ENCODE measurements at places on chromosomes 3 and 15.

GRCh38 chr3:28672406-28672805 is 323.8 kb upstream of the AZI2 start:
- H3K27me3 ChIP-seq = no peaks in the 10 kb centered on the region
- H3K36me3 ChIP-seq = no peaks in the 10 kb centered on the region
- no peaks in the 10 kb centered on the region for H3K4me1 ChIP-seq
- DNase-seq = no peak
- no peak overlapping the region for H3K4me3 ChIP-seq

- peaks cover 6% of the 10 kb centered on the region for H3K36me3 ChIP-seq
- H3K27ac ChIP-seq = no peak overlapping the region
- no peak overlapping the region for H3K4me3 ChIP-seq
- DNase-seq = no peak
- H3K27me3 ChIP-seq = no peaks in the 10 kb centered on the region
- no peaks in the 10 kb centered on the region for H3K4me1 ChIP-seq
Observed at GRCh38 chr3:133608388-133608787, 34.9 kb downstream of the CDV3 start.

DNA sequence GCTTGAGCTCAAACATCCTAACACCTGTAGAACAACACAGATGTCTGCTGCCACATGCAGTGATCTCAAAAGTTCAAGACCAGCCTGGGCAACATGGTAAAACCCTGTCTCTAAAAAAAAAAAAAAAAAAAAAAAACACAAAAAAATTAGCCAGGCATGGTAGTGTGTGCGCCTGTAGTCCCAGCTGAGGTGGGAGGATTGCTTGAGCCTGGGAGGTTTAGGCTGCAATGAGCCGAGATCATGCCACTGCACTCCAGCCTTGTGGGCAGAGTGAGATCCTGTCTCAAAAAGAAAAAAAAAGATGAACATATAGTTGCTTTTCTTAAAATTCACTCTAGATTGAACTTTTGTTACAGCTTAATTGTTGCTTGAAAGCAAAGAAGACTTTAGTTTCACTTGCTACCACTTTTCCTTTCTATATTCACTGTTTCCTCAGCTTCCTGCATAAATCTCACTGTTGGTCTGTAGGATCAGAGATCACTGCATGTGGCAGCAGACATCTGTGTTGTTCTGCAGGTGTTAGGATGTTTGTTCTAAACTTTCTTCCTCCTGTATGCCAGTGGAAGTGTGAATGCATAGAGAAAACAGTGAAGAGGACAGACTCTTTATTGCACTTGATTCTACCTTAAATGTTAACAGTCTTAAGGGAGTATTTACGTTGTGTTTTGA is 12.6 kb downstream of the RAB11A start:
- H3K27me3 ChIP-seq = no peaks in the 10 kb centered on the region
- H3K4me1 ChIP-seq = no peaks in the 10 kb centered on the region
- DNase-seq = no peak
- H3K27ac ChIP-seq = no peak overlapping the region
- H3K4me3 ChIP-seq = no peak overlapping the region

DNA sequence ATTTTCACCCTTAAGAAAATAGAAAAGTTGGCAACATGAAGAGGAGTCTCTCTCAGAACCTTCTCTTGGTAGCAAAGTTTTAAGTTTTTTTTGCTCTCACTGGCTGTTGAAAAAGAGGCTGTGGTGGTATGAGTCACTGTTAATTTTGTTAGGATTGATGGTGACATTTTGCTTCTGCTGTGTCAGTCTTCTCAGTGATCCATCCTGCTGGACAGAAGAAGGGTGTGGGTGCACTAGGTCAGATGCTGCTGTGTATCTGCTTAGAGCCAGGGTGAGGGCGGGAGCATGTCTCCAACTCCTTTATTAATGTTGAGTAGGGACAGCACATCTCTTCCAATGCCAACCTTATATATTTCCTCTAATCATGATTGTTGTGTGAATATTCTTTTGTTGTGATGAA is 369.5 kb downstream of the FEZF2 start:
- H3K27ac ChIP-seq = no peak overlapping the region
- H3K4me3 ChIP-seq = no peak overlapping the region
- no peaks in the 10 kb centered on the region for H3K27me3 ChIP-seq
- H3K4me1 ChIP-seq = no peaks in the 10 kb centered on the region
- no peaks in the 10 kb centered on the region for H3K36me3 ChIP-seq

GRCh38 chr3:66904831-66905493 is 93.1 kb upstream of the KBTBD8 start:
- no peaks in the 10 kb centered on the region for H3K36me3 ChIP-seq
- no peak overlapping the region for H3K27ac ChIP-seq
- DNase-seq = no peak
- no peaks in the 10 kb centered on the region for H3K4me1 ChIP-seq
- no peaks in the 10 kb centered on the region for H3K27me3 ChIP-seq

- no peak overlapping the region for H3K27ac ChIP-seq
- no peaks in the 10 kb centered on the region for H3K27me3 ChIP-seq
- H3K36me3 ChIP-seq = peaks cover 5% of the 10 kb centered on the region
- no peak overlapping the region for H3K4me3 ChIP-seq
Observed at GRCh38 chr3:134198414-134198813, 52.2 kb downstream of the RYK start.

- H3K27me3 ChIP-seq = no peaks in the 10 kb centered on the region
- DNase-seq = no peak
- H3K4me3 ChIP-seq = no peak overlapping the region
- no peaks in the 10 kb centered on the region for H3K4me1 ChIP-seq
Observed at GRCh38 chr3:37149257-37149656, 25.1 kb downstream of the LRRFIP2 start.

GRCh38 chr3:158794936-158795518 is 6.8 kb upstream of the MFSD1 start:
- H3K27me3 ChIP-seq = no peaks in the 10 kb centered on the region
- no peak overlapping the region for H3K4me3 ChIP-seq
- H3K36me3 ChIP-seq = no peaks in the 10 kb centered on the region

DNA sequence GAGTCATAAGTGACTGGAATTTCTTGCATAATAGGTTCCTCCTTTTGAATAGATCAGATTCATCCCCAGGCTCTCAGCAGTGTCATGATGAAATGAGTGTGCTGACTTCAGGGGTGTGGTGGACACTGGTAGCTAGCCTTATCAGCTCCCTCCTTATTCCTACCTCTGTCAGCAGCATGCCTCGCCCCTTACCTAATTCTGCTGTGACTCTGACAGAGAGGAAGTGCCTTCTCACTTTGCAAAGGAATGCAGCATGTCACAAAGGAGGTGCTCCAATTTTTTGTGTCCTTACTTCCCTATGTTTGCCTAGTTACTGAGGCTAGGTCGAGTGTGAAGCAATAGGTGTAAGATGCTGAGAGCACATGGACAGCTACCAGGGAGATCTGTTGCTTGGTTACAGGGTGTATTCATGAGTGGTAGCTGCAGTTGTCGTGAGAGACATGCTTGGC is 90.6 kb downstream of the TNFAIP8L3 start:
- H3K27me3 ChIP-seq = no peaks in the 10 kb centered on the region
- no peak overlapping the region for H3K27ac ChIP-seq
- H3K4me1 ChIP-seq = peaks cover 3% of the 10 kb centered on the region
- DNase-seq = peak; percentile 98
- H3K36me3 ChIP-seq = no peaks in the 10 kb centered on the region
